Stimulated activated CD8-positive, alpha-beta memory T cell treated with anti-CD3 and anti-CD28 coated beads, Interleukin-4, amount 100 ng/mL, for 4 hours (primary cell): ENCODE measurements at places on chromosomes 6 and 20.

- no peak for DNase-seq
Observed at GRCh38 chr6:161301338-161301737, 27.5 kb upstream of the AGPAT4 start.

GRCh38 chr6:118122801-118123200 lies 215.7 kb downstream of the SLC35F1 start:
- no peak for DNase-seq

- DNase-seq, result no peak
Observed at GRCh38 chr20:36144336-36144735, 10.2 kb upstream of the EPB41L1 start.

DNA sequence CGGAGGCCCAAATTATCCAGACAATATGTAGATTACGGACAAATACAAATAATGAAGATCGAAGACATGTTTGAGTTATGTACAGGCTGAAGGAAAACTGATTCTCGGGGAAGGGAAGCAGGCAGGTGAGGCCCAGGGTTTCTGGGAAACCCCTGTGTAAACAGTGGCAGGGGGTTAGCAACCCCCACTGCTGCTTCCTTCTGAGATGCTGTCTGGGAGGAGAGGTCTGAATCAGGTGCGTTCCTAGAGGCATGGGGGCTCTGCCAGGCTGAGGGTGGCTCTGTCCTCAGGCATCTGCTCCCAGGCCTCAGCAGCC lies 7.2 kb upstream of the MDGA1 start:
- DNase-seq, result no peak

- no peak for DNase-seq
Observed at GRCh38 chr6:70164556-70164955, 138.3 kb downstream of the COL9A1 start.

DNA sequence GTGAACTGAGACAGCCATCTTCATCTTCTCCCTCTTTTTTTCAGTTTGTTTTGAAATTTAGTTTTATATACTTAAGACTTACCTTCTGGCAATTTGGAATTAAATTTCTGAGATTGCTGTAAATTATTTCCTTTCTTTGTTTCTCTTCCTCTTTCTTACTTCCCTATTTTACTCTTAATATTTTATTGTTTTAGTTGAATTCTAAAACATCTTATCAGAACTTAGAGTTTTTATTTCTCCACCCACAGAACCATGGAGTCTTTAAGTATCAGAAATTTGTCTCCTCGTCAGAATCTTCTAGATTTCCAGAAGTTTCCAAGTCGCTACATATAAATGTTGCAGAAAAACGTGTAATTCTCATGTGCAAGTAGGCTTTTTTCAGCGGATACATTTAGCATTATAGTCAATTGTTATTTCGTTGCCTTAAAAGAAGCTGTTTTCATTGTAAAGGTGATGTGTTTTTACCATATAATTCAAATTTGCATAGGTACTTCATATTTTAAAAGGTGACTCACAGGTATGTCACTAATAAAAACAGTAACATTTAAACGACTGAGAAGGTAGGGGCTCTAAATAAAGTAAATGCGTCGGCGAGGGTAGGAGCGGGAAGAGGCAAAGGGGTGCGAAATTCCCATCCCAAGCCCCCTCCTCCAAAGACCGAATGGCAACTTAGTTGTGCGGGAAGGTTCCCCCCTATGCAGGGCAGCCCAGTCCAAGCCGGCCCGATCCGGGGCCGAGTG lies 866 bp upstream of the MYO6 start:
- DNase-seq, result no peak

DNA sequence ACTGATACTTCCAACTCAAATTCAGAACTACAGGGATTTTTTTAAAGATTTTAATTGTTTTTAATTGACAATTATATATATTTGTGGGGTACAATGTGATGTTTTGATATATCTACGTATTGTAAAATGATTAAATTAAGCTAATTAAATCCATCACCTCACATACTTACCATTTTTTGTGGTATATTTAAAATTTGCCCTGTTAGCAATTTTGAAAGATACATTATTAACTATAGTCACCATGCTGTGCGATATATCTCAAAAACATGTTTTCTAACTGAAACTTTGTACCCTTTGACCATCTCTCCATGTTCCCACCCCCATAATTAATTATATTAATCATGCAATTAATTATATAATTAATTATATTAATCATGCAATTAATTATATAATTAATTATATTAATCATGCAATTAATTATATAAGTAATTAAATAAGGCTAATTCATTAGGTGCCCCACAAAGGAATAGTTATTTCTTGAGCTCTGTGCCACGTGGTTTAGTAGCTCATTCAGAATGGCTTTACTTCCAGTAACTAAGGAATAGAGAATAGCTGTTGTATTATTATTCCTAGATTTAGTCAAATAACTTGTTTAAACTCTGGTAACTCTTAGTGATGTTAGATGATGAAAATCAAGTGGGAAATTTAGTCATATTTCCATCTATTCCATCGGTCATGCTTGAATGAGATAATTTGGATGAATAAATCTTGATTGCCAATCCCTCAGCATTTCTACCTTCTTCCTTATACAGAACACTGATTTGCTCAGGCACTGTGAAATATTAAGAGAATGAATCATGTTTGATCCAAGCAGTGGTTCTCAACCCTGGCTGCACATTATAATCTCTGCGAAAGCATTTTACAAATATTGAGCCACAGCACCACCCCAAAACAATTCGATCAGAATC lies 25.1 kb downstream of the LOC128125822 start:
- DNase-seq, result no peak

GRCh38 chr6:52377538-52378221 lies 15.7 kb downstream of the PAQR8 start:
- DNase-seq, result no peak

GRCh38 chr20:1636621-1637020 lies 16.8 kb upstream of the SIRPB1 start:
- DNase-seq, result no peak

DNA sequence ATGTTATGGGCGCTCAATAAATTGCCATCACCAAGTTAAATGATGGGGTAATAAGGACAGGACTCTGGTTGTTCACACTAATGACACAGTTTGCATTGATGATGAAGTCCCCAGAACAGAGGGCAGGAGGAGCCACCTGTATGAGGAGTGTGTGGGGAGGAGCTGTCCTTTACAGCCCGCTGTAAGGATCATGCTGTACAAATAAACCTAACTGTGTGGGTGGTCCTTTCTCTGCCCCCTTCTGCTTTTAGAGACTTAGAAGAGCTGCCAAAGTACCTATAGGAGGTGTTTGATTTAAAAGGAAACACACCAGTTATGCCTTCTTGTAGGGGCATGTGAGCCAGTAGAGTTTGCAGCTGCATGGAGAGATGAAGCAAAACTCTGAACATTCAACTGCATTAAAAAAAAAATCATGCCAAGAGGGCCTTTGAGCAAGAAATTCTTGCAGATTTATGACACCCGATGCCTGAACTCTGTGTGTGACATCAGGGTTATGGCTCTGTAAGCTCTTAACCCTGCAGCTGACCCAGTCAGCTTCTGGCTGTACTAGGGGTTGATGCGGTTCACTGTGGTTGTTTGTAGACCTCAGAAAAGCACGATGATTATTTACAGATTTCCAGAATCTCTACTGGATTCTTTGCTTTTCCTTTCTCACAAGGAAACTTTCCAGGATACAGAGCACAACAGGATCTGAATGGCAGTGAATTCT lies 67.4 kb downstream of the UST start:
- DNase-seq, result no peak

GRCh38 chr6:97136626-97137358 lies 146.2 kb downstream of the MMS22L start:
- DNase-seq, result no peak
